Activated CD4-positive, alpha-beta T cell treated with anti-CD3 and anti-CD28 coated beads for 24 hours (primary cell): ENCODE measurements at places on chromosomes 16 and 17.

DNA sequence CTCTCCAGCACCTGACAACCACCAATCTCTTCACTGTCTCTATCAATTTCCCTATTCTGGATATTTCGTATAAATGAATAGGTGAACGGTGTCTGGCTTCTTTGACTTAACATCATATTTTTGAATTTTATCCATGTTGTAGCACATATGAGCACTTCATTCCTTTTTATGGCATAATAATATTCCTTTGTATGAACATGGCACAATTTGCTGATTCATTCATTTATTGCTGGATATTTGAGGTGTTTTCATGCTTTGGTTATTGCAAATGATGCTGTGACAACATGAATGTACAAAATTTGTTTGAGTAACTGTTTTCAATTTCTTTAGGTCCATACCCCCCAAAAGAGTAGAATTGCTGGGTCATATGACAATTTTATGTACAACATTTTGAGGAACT is 12.0 kb downstream of the CCDC182 start:
- no peak for DNase-seq

- peak; percentile 37 for DNase-seq
Observed at GRCh38 chr17:64938925-64939474, 19.7 kb upstream of the LRRC37A3 start.

- DNase-seq, result no peak
Observed at GRCh38 chr17:17706140-17707060, 25.1 kb downstream of the RAI1 start.

DNA sequence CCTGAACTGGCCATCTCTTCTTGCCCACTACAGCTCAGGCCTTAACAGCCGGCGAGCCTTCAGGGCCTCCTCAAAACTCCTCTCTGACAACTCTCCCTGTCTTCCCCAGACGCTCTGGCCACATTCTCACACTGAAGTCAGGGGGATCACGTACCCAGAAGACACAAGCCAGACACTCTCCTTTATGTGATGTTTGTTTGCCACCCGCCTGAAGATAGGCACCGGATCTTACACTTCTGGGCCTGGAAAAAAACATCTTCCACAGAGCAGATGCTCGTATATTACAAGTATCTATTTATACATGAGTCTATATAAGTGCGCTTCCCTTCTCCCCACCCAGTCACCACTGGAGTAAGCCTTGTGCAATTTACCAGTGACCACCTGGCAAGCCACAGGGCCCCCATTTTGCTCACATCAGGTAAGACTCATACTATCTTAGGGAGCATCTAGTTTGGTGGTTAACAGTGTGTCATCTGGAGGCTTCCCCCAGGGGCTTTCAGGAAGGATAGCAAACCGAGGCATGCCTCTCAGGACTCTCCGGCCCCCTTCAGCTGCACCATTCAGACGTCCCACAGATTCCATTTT is 349.4 kb downstream of the SOX9 start:
- DNase-seq, result no peak

DNA sequence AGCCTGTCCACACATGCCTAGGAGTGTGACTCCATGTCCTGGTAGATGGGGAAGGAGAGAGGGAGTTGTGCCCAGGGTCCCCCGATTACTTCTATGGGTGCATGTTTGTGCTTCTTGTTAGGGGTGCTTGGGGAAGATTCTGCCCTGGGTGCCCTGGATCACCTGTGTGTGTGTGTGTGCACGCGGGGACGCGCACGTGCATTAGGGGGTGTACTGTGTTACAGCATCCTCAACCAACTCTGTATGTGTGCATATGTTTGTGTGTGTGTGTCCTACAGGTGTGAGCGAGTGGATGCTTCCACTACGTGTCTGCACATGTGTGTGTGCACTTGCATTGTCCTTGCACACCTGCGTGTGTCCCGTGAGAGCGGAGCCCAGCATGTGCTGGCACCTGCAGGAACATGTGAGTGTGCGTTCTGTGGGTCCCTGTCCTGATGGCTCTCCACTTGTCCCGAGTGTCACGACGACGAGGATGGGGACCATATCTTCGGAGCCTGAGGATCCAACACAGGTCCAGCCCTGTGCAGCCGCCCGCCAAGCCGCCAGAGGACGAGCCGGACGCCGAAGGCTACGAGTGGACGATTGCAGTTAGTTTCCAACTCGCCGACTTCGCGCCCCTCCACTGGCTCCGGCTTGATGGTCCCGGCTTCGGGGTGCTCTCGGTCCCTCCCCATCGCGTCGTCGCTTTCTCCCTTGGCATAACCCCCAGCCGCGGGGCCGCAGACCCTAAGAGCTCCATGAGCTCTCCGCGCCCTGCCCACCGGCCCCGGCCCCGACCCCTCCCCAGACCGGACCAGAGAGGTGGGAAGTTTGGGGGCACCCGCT is 6.0 kb upstream of the TBC1D3B start:
- DNase-seq, result no peak

DNA sequence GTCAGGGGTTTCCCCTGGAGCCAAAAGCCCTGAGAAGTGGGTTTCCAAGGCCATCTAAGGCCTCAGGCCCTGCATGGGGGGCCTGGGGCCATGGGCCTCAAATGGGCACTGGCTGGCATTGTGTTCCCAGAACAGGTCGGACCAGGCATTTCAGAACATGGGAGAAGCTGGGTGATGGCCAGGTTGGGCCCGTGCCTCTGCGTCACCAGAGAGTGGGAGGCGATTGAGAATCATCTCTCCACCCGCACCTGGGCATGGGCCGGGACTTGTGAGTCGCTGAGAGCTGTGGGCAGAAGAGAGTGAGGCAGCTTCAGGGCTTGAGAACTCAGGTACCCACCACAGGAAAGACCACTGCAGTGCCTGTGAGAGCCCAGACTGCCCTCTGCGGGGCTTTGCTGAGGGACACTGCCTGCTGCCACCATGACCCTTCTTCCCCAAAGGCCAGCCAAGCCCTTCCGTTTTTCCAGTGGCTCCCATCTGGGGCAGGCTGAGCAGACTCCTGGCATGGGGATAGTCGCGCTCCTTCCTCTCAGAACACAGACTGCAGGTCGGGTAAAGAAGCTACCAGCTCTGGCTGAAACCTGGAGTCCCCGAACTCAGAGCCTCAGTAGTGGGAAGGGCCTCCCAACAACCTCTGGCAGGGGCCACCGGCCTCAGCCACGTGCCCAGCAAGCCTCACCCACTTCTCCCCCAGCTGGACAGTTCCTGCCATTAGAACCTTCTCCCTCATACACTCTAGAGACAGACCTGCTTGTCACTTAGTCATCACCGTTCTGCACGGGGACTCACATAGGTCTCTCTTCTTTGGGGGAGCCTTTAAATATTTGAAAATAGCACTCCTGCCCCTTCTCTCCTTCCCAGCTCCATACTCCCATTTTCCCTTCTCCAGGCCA is 1.6 kb downstream of the RAB11FIP4 start:
- DNase-seq, result no peak

DNA sequence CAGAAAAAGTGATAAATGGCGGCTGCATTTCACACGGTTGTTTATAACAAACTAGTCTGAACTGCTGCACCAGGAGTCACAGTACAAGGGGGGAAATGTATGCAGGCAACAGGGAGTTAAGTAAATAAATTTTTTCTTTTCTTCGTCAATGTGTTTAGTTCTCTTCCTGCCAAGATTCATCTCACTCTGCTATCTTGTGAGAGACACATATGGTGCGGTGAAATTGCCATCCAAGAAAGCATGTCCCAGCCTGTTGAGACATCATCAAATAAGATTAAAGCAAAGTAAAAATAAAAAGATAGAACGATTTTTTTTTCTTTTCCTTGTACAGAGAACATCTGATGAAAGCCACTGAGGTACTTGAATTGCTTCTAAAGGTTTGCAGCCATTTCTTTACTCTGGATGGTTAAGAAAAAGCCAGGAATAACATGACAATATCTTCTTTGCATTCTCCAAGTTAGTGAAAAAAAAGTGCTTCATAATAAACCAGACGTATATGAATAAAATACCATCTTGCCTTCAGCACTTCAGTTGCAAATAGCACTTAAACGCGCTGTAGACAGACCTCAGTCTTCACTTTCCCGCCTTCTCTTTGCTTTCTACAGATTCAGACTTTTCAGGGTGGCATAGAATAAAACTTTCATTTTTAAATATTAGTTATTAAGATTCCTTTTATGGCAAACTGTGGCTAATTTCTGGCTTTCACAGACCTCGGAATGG is 506.2 kb upstream of the ZFHX3 start:
- DNase-seq, result no peak

DNA sequence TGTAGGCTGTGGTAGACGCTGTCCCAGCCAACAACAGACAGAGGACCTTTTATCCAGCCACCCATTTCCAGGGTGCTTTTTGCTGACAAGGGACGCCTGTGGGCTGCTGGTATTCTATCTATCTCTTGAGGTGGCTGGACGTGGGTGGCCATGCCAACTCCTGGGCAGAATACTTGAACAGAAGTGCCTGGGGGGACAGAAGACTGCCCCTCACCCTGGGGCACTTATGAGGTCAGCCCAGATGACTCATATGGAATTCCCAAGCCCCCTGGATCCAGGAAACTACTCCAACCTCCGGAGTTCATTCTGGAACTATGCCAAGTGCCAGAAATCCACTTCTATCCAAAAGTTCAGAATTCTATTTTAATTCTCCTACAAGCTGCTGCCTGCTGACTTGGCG is 61.3 kb downstream of the CDRT4 start:
- no peak for DNase-seq

DNA sequence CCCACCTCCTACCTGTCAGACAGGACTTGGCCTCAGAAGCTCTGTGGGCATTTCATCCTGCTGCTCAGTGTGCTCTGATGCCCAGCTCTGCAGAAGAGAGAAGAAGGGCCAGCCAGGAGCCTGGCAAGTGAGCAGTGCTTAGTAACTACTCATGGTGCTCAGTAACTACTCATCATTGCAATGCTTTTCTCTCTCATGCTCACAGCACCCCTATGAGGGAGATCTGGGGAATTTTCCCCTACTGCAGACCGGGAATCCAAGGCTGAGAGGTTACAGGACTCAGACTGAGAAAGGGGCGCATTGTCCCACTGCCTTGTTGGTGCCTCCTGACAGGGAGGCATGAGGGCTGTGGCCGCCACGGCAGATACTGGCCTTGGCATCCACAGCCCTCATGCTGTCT is 261.1 kb downstream of the C16orf95 start:
- DNase-seq, result no peak

DNA sequence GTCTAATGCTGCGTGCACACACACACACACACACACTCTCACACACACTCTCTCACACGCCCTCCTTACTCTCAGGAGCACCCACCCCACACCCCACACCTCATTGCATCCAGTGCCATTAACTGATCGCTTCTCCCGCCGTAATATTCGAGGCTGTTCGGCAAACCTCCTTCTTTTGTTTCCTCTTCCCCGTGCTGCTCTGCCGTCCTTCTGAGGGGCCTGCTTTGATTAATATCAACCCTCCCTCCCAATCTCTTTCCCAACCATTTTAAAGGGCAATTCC is 156.2 kb upstream of the TNRC6C start:
- DNase-seq, result no peak

DNA sequence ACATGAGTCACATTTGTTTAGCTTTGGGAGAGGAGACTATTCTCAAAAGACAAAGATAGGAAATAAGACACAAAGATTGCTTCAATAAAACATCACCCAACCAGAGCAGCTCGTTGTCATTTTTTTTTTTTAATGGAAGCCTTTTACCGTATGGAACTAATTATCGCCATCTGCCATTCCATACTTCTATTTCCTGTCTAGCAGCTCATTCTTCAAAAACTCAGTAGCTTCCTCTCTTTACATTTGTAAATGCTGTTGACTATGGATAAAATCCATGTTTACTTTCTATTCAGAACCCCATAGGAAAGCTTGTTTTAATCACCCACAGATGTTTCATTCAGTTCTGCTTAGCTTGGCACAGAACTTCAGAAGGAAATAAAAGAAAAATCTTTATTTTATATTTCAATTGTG is 110.0 kb upstream of the PSMD7 start:
- no peak for DNase-seq

DNA sequence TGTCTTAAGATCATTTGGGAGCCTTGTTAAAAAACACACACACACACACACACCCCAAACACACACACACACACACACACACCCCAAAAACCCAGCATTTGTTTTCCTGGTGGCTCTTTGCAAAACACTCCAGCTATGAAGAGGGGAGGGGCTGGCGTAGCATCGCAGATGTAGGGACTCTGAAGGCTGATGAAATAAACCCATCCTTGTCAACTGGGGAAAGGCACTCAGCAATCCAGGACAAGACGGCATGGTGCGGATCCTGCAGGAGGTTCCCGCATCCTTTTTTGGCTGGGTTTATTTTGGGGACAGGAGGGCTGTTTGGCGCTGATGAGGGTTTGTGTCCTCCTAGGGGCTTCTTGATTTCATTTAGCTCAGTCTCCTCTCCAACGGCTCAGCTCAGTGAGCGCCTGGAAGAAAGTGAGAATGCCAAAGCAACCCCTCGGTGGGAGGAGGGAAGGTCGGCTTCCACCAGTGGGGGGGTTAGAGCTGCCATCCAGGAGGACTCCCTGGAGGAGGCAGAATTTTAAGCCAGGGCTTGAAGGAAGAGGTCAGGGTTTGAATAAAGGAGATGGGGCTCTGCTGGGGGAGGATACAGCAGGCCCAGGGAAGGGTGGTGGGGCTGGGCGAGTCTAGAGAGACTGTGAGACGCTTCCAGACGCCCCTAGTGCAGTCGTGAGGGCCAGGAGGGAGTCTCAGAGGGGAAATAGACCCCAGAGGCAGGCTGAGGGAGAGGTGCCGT is 12.4 kb upstream of the GSE1 start:
- DNase-seq, result no peak

DNA sequence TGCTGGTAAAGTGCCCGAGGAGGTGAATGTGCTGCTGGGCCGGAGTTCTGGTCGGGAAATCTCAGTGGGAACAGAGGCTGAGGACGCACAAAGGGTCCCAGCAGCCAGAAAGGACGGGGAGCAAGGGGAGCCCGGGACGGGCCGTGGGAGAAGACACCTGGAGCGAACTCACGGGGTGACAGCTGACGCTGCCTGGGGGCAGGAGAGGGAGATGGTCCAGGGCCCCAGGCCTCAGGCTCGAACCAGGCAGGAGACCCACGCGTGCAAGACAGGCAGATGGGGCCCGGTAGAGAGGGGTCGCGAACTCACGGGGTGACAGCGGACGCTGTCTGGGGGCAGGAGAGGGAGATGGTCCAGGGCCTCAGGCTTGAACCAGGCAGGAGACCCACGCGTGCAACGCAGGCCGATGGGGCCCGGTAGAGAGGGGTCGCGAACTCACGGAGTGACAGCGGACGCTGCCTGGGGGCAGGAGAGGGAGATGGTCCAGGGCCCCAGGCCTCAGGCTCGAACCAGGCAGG is 72.9 kb downstream of the METRNL start:
- DNase-seq, result no peak
